NCI-H1092 treated with DMSO at 0.1 percent for 48 hours (cell line): ENCODE measurements at places on chromosomes 1 and 21.

DNA sequence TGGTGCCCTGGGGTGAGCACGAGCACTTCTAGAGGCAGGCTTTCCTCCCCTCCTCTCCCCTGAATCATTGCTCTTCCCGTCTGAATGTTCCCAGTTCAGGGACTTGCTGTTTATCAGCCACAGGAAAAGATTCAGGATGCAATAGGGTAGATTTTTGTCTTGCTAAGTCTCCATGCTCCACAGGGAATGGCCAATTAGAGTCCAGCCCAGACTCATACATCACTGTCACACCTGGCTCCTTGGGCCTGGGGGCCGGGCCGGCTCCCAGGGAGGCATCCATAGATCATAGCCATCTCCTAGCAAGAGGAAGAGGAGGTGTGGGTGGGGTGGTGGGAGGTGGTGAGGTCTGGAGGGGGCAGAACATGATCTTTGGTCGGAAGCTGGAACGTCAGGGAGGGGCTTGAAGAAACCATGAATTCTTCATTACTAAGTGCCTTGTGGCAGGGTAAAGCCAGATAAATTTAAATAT, 83.4 kb downstream of the LRRN2 start:
- DNase-seq: no peak

- no peak for DNase-seq
Observed at GRCh38 chr1:233355841-233356704, 28.5 kb downstream of the MAP3K21 start.

DNA sequence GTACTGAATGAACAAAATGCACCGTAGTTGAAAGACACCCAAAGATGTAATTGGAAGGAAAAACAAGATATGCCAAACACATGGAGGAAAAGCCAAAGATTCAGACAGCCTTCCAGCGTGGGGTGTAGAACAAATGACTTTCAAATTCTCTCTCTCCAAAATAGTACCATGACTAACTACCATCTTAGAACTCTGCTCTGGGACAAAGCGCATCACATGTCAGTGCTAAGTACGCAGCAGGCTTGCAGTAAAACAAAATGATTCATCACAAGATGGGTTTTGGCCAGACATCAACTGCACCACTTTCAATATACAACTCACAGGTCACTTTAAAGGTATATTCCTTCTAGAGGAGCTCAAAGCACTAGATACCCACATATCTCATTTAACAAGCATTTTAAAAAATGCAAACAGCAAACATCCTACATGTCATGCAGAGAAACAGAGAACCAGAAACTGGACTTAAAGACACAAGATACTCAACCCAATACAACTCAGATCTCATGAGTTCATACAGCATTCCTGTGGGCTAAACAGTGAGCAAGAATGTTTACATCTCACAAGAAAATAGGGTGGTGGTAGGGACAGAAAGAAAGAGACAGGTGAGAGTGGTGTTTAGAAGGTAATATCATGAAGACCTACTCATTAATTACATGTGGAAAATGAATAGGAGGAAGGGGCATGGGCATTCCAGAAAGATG, 75.7 kb downstream of the BCAR3 start:
- no peak for DNase-seq

- DNase-seq: no peak
Observed at GRCh38 chr1:116587501-116588227, 16.8 kb upstream of the CD58 start.
